Activated naive CD4-positive, alpha-beta T cell treated with Interleukin-2 at 50 U/mL for 16 hours (primary cell): ENCODE measurements at places on chromosomes 5 and 9.

DNA sequence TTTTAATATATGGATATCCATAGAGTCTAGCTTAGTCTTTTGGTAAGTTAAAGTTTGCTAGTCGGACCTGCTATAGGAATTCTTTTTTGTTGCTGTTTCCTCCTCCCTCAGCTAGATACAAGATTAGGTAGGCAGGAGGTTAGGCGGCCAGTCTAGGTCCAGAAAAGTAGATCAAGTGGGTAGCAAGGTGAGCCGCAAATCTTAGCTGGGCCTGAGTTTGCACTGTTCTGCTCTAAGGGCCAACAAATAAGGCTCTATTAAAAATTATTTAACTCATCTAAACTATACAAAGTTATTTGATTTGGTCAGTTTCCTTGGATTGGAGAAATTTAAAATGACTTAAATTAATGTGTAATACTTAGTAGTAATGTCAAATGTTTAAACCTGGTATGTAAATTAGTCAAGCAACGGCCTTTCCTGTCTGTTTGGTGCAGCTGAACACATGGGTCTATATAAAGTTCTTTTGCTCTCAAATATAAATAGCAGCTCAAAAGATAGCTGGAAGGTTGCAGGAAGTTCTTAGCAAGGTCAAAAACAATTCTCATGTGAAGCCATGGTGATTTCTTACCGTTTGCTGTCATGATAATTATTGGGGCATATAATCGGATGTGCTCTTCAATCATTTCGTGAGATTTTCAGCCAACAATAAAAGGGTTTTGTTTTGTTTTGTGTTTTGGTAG is 72.0 kb downstream of the PRKACG start:
- no peak for DNase-seq

- no peak for DNase-seq
Measured at GRCh38 chr9:12972608-12973589, 198.1 kb downstream of the LURAP1L start.

DNA sequence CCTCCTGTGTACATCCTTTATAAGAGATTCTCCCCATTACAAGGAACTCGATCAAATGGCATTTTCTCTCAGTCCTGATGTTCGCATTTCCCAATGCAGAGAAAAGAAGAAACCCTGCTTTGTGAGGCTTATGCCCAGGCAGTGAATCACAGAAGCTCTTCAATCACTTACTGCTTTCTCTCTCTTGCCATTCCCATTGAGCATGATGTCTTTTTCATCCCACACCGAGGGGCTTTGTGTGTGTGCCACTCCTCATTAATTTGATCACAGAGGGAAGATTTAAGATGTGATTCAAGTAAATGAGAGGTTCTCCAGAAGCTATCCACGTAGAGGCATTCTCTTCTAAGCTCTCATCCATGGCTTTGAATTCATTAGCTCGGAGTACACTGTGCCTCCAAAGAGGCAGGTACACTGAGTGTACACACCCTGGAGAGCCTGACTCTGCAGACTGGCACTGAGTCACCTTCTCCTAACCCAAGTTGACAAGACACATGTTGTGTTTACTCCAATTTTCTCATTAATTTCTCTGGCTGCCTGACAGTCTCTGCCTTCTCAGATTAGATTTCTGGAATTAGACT is 45.4 kb downstream of the MFAP3 start:
- DNase-seq = no peak

GRCh38 chr9:100759215-100759614 is 181.3 kb downstream of the CAVIN4 start:
- DNase-seq = no peak

- DNase-seq = no peak
Measured at GRCh38 chr5:38948501-38948900, 102.7 kb downstream of the OSMR start.

DNA sequence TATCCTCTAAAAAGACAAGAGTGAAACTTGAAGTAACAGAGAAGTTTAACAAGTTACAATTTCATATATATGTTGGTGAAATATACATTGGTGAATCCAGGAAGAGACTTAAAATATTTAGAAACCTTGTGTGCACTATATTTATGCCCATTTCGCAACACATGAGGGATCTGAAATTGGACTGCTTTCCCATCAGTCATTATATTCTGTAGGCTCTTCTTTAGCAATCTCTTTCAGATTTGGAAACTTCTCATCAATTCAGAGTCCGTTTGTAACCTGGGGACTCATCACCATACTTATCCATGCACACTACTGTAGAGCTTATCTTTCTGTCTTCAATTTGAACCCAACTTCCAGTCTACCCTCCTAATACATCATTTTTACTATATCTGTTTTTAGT is 2.1 kb downstream of the ITGA1 start:
- DNase-seq = no peak

GRCh38 chr5:151280443-151280842 is 23.1 kb downstream of the SLC36A3 start:
- no peak for DNase-seq

- no peak for DNase-seq
Measured at GRCh38 chr5:99243111-99243510, 314.3 kb upstream of the CHD1 start.

- no peak for DNase-seq
Measured at GRCh38 chr5:1914471-1914870, 31.7 kb upstream of the IRX4 start.

- DNase-seq = no peak
Measured at GRCh38 chr5:72747826-72748225, 68.6 kb upstream of the TNPO1 start.

GRCh38 chr5:174234388-174234787 is 188.9 kb downstream of the NSG2 start:
- no peak for DNase-seq
